Epithelial cell of proximal tubule (primary cell): ENCODE measurements at places on chromosomes 13 and 19. TPM values are rescaled to one million over a fixed set of nuclear protein-coding genes. Genes with fewer than 3 reads are reported as not detected.

The PCDH9 gene
- 0.40 and 0.51 TPM in 2 replicates for total RNA-seq

The ZNF627 gene
- 10.0 and 12.5 TPM in 2 replicates for total RNA-seq

The OR10H5 gene
- total RNA-seq = not detected in 2 replicates

The ZNF208 gene
- total RNA-seq = 0.14 and 0.23 TPM in 2 replicates

The NPAS1 gene
- total RNA-seq = 0.63 and 1.1 TPM in 2 replicates

The ZNF726 gene
- 5.9 and 11.6 TPM in 2 replicates for total RNA-seq

The NLRP7 gene
- total RNA-seq = not detected in 2 replicates

The RAB20 gene
- total RNA-seq = 6.7 and 17.0 TPM in 2 replicates

The ATXN8OS gene
- total RNA-seq = not detected in 2 replicates

The WDR88 gene
- not detected in 2 replicates for total RNA-seq

The CYP2A6 gene
- total RNA-seq = not detected in 2 replicates

The FOSB gene
- 0.65 and 3.4 TPM in 2 replicates for total RNA-seq

The LSM14A gene
- total RNA-seq = 67.9 and 76.9 TPM in 2 replicates

GRCh38 chr19:42065051-42065450, 5.0 kb downstream of the GRIK5 start:
- DNase-seq = no peak

- DNase-seq = no peak
Measured at GRCh38 chr13:91097269-91097668, 250.2 kb upstream of the MIR17HG start.

DNA sequence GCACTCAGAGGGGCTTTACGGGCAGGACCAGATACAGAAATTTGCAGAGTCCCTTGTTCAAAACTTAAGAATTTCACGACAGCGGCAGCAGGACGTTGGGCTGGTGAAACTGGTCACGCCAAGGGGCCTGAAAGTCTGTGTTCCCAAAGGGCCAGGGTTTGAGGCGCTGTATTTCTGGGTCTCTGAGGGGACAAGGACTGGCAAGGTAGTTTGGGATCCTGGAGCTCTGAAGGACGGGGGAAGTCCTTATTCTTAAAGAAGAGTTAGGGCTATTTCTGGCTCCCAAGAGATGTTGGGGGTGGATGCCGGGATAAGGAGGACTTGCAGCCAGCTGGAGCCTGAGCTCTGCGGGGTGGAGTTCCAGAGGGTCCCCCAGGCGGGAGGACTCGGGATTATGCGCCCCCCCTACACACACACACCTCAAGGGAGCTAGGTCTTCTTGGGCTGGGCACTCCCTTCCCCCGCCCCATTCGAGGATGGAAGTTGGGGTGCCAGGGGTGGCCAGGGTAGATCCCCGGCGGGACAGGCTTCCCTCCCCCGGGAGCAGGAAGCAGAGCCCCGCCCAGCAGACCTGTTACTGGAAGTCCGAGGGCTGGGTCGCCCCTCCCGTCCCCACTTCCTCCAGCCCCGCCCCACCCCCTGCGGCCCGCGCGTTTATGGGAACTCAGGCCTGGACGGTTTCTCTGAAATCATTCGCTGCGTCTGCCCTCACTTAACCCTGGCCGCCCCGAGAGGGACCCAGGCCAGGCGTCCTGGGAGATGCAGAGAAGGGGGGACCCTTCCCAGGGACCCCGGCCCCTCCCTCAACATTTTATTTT, 5.6 kb downstream of the BCL3 start:
- DNase-seq = no peak

GRCh38 chr19:20315543-20315942, 148.5 kb downstream of the ZNF486 start:
- DNase-seq = no peak

DNA sequence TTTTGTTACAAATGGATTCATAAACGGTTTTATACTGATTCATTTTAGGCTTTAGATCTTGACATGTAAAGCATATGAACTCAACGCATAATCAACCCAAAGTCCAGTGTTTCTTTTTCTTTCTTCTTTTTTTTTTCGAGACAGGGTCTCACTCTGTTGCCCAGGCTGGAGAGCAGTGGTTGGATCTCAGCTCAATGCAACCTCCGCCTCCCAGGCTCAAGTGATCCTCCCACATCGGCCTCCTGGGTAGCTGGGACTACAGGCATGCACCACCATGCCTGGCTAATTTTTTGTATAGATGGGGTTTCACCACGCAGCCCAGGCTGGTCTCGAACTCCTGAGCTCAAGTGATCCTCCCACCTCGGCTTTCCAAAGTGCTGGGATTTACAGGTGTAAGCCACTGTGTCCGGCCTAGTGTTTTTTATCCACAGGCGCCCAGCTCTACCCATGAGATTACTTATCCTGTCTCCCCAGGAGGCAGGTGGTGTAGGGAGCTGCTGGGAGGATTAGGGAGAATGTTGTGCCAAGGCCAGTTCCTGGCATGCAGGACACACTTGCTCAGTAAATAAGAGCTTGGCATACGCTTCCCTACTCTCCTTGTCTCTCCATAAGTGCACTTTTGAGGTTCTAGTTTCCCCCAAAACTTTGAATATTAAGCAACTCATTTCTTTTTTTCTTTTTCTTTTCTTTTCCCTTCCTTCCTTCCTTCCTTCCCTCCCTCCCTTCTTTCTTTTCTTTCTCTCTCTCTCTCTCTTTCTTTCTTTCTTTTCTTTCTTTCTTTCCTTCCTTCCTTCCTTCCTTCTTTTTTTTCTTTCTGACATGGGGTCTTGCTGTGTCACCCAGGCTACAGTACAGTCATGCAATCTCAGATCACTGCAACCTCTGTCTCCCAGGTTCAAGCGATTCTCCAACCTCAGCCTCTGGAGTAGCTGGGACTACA, 4.8 kb upstream of the CEBPA start:
- no peak for DNase-seq

DNA sequence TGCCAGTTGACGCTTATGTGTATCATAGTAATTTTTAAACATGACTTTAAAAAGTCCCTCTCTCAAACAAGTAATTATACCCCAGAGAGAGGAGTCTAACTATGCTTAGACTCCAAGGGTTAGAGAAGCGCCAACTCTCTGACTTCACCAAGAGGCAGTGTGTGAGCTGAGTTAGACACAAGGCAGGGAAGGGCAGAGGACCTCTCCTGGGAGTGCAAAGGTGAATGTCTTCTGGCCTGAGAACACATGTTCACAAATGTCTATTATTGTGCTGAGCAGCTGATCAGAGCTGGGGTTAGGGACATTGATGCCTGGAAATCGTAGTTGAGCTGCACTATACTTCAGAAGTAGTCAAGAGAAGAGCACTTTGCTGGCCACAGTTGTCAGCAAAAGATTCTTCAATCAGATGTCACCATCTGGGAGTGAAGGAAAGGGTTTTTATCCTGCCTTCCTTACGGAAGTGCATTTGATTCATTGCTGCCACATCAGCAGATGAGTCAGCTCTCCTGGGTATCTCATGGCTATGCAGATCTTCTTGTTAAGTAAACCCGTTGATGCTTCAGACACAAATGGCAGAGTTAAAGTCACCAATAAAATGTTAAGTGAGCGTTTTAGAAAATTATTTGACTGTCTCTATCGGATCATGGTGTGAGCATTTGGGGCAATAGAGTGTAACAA, 283.2 kb upstream of the ARGLU1 start:
- no peak for DNase-seq

DNA sequence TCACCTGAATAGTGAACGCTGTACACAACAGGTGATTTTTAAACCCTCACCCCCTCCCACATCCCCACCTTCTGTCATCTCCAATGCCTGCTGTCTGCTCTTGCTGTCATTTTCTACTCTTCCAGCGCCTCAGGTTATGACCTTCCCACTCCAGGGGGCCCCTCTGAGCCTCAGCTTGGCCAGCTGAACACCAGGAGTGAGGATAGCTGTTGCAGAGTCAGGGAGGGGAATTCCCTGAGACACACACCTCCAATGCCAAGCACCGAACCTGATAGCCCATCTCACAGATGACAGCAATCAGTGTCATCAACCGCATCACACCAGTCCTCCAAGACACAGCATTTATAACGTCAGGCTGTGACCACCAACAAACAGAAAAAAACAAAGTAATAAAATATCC, 193.5 kb downstream of the ZNF536 start:
- DNase-seq = no peak

DNA sequence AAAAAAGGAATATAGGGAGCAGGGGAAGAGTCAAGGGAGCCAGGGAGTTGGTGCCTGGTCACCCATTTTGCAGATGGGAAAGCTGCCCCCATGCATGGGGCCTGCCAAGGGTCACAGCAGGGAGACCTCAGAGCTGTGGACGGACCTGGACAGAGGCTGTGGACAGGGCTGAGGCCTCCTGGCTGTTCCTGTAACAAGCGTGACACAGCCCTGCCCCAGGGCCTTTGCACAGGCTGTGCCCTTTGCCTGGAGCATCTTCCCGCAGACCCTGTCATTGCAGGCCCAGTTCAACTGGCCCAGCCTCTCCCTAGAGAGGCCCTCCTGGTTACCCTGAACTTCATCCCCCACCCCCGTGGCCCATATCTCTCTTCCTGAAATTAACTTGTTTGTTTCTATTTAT, 6.4 kb downstream of the TNFAIP8L1 start:
- DNase-seq = no peak

DNA sequence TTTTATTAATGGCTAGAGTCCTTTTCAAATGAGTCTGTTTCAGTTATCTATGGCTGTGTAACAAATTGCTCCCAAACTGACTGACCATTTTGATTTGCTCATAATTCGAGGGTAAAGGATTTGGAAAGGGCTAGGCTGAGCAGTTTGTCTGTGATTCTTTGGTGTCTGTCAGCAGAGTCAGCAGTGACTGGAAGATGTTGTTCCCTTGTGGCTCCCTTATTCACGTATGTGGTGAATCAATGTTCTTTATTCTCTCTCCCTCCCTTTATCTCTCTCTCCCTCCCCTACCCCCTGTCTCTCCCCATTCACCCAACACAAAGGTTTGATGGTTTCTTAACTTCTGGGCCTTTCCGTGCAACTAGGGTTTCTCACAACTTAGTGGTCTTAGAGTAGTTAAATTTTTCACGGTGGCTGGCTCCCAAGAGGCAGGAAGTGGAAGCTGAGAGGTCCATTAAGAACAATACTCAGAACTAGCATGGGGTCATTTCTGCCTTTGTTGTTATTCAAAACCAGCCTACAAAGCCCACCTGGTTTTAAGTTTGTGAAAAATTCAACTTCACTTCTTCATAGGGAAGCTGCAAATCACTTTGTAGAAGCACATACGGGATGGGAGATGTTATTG, 772.5 kb upstream of the SLITRK1 start:
- DNase-seq = no peak

DNA sequence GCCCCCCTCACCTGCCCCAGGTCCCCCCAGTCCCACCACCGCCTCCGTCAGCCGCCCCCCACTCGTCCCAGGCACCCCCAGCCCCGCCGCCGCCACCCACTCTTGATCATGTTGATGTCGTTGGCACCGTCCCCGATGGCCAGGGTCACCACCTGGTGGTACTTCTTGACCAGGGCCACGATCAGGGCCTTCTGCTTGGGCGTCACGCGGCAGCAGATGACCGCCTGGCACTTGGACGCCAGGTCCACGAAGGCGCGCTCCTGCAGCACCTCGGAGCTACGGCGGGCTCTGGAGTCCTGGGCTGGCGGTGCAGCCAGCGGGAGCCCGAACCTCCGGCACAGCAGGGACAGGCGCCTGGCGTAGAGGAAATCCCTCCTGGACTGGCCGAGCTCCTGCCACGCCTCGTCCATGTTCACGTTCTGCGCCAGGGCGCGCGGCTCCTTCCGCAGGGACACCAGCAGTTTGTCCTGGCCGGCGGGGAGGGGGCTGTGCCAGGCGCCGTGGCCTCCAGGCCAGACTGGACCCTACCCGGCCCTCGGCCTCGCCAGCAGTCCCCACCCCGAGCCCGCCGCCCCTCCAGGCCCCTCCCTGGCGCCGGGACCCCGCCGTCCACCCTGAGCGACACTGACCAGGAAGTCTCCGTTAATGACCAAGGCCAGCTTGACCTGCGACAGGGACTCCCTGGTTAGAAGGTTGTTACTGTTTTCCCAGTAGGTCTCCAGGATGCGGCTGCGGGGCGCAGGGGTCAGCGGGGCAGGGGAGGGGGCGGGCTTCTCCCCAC, 22.6 kb downstream of the ATP8B3 start:
- no peak for DNase-seq

- no peak for DNase-seq
Measured at GRCh38 chr13:98749501-98749900, 3.0 kb downstream of the SLC15A1 start.

DNA sequence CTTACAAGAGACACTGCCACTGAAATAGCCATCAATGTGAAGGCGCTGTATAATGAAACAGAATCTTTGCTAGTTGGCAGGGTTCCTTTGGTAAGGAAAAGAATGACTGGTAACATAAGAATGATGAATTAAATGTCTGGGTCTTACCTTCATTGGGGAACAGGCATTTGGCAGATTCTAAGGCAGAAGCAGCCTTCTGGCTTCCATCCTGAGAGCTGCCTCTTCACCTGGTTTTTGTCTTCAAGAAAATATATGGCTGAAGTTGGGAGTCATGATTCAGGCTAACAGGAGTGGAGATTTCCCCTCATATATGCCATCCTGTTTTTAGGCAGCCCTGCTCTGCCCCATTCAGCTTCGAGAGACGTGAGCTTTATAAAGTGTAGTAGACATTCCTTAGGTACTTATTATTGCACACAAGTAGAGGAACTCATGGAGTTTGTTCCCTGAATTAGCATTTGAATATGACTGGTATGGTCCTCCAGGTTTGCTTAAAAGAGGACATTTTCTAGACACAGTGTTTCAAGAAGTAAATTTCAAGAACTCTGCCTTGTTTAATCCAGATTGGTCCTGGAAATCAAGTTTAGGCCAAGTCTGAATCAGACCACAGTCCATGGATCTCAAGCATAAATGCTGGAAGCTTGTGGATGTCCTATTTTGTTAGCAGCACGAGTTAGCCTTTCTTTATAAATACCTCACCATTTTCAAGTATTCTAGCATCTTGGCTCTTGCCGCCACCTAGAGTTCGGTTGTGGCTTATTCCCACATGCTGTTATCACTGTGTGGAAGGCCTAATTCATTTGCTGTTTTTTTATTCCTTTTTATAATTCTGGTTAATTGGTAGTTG, 56.2 kb upstream of the AKAP11 start:
- DNase-seq = no peak

- no peak for DNase-seq
Measured at GRCh38 chr13:79915114-79915811, 425.7 kb downstream of the SPRY2 start.

DNA sequence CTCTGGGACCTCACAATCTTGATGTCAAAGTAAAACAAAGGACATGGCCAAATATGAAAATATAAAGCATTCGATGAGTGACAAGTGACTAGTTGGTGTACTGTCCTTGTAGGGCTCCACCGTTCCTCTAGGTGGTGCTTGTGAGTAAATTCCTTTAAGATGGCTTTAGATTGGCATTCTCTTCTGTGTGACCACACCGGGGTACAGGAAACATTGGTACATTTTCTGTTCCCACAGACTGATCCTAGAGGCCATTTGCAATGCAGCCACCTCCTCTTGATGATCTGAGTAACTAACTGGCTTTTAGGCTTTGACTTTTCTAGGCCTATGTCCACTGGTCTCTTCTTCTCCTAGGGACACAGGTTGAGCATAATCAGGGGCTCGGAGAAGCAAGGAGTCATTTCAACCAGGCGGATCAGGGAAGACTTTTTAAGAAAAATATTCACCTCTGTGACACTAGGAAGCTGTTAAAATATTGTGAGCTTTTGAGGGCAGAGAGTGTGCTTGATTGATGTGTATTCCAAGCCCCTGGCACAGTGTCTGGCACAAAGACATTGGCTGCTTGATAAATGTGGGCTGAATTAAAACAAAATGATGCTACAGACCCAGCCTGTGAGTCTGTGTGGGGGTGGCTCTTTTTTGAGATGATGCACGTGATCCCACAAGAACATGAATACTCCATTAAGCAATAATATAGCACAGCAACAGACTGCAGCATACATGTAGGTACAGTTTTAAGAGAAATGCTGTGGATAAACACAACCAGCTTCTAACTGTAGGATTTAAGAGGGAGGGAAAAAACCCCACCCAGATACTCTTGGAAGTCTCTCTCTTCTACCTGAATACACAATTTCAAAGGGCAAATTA, 21.0 kb downstream of the EPSTI1 start:
- DNase-seq = no peak

- no peak for DNase-seq
Measured at GRCh38 chr19:7176792-7177191, 107.3 kb downstream of the ZNF557 start.
